ENCODE measurements at places on chromosomes 11 and 22.

DNA sequence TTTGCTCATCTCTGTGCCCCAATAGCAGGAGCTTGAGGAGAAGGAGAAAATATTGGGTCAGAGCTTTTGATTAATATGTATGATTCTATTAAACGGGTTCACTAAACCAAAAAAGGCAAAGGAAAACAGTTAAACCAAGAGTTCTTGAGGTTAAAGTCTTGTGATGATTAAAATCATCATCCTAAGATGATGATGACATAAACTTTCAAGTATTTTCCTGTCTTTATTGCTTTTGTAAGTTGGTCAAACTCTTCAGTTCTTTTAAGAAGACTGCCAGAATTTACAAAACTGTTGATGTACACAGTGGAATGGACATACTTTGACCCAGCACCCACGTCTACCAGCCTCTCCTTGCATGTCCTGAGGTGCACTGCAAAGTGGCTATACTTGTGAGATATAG lies 41.0 kb downstream of the FDX1 start:
- H3K27me3 ChIP-seq: no peaks in the 10 kb centered on the region
- no peaks in the 10 kb centered on the region for H3K36me3 ChIP-seq
- H3K4me1 ChIP-seq: peaks cover 11% of the 10 kb centered on the region
- H3K27ac ChIP-seq: no peak overlapping the region
- H3K4me3 ChIP-seq: no peak overlapping the region

- no peak for DNase-seq
- H3K27me3 ChIP-seq: peaks cover 4% of the 10 kb centered on the region
- no peak overlapping the region for H3K27ac ChIP-seq
- H3K36me3 ChIP-seq: no peaks in the 10 kb centered on the region
- H3K4me3 ChIP-seq: no peak overlapping the region
Measured at GRCh38 chr22:45064313-45065278, 54.8 kb upstream of the PHF21B start.

GRCh38 chr11:107573438-107573837 lies 7.9 kb upstream of the ALKBH8 start:
- no peaks in the 10 kb centered on the region for H3K36me3 ChIP-seq
- no peaks in the 10 kb centered on the region for H3K27me3 ChIP-seq
- no peak overlapping the region for H3K4me3 ChIP-seq
- no peak overlapping the region for H3K27ac ChIP-seq
- no peaks in the 10 kb centered on the region for H3K4me1 ChIP-seq

DNA sequence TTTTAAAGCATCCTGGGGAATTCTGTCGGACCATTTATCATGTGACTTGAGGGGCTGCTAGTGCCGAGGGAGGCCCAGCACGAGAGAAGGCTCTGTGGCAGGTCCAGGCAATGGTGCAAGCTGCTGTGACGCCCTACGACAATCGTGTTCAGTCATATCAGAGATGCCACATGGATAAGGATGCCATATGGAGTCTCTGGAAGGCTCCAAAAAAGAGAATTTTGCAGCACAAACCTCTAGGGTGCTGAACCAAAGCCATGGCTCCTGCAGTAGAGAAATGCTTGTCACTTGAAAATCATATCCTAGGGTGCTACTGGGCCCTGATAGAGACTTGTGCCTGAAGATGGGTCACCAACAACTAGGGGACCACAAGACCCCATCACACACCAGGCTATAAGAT lies 6.7 kb upstream of the CD6 start:
- DNase-seq: no peak
- no peaks in the 10 kb centered on the region for H3K36me3 ChIP-seq
- H3K4me3 ChIP-seq: no peak overlapping the region
- no peaks in the 10 kb centered on the region for H3K4me1 ChIP-seq
- H3K27me3 ChIP-seq: peaks cover 5% of the 10 kb centered on the region

DNA sequence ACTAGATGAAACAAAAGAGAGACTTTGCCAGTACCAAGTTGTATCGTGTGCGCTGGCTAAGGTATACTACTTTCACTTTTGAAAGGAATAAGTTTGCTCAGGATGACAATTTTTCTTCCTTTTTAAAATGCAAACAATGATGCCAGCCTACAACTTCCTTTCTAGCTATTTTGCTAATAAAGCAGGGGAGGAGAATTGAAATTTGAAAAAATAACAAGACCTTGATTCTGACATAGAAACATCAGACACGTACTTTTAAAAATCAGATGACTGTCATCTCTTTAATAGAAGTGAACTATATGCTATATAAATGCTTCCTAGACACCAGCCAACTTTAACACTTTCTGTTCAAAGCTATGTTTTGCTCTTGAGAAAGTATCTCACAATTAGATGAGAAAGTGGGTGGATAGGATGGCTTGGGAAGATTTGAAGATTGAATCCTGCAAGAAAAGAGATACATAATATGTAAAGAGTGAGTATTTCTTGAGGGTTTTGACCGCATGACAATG lies 41.7 kb upstream of the BLID start:
- no peaks in the 10 kb centered on the region for H3K36me3 ChIP-seq
- no peaks in the 10 kb centered on the region for H3K27me3 ChIP-seq
- peak overlapping the region; percentile 87 for H3K27ac ChIP-seq
- DNase-seq: no peak

DNA sequence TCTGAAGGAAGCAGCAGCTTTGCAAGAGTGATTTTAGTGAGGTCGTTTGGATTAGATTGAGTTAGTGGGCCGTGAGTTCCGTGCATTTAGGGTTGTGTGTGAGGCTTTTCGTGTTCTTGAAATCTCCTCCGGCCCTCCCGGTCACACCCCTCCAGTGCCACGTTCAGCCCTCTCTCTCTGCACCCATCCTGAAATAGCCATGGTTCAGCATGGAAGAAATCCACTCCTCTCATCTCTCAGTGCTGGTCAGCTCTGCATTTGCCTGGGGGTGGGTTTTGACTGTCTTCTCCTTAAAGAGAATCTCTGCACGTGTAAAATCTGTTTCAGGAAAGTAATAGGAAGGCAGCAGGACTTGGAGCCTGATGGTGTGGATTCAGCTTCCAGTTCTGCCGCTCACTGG lies 19.8 kb downstream of the BARX2 start:
- no peaks in the 10 kb centered on the region for H3K4me1 ChIP-seq
- H3K27me3 ChIP-seq: peaks cover 8% of the 10 kb centered on the region
- no peak for DNase-seq
- no peak overlapping the region for H3K4me3 ChIP-seq
- no peak overlapping the region for H3K27ac ChIP-seq

DNA sequence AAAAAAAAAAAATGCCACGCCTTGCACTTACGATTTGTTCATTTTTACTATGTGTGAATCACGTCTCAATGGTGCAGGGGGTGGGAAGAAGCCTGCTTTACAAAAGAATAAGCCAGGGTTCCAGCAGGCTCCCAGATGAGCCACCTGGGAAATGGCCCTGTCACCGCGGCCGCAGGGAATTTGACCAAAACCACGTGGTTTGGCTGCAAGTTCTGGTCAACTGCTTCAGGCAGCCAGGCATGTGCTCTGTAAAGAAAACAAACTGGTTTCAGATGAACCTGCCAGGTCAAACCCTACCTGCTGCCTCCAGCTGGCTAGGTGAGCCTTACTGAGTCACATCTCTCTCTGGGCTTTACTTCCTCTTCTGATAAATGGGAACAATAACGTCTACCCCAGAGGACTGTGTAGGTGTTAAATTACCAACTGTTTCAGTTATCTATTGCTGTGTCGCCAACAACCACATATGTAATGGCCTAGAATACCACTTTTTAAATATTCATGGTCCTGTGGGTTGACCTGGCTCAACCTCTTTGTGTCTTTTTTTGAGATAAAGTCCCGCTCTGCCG lies 30.5 kb upstream of the GCAT start:
- H3K27me3 ChIP-seq: no peaks in the 10 kb centered on the region
- peaks cover 28% of the 10 kb centered on the region for H3K4me1 ChIP-seq
- peak; percentile 90 for DNase-seq
- no peak overlapping the region for H3K4me3 ChIP-seq

- H3K36me3 ChIP-seq: no peaks in the 10 kb centered on the region
- peaks cover 31% of the 10 kb centered on the region for H3K27me3 ChIP-seq
- DNase-seq: no peak
- H3K4me3 ChIP-seq: no peak overlapping the region
Measured at GRCh38 chr11:43550714-43551113, 129.8 kb upstream of the HSD17B12 start.

DNA sequence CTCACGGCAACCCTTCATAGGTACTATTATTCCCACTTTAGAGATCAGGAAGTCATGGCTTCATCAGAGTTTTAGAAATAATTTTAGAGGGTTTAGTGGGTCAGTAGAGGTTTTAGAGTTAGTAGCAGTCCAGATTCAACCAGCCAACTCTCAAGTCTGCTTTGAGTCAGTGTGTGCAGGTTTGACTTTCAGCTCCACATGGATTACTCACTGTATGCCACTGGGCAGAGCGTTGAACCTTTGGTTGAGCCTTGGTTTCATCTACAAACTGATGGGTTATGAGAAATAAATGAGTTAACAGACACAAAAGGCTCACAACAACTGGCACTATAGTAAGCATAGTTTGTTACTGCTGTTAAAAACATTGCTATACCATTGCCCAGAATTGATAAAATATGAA lies 19.0 kb upstream of the TP53AIP1 start:
- no peak overlapping the region for H3K27ac ChIP-seq
- no peaks in the 10 kb centered on the region for H3K4me1 ChIP-seq
- no peaks in the 10 kb centered on the region for H3K27me3 ChIP-seq
- DNase-seq: no peak
- no peaks in the 10 kb centered on the region for H3K36me3 ChIP-seq

DNA sequence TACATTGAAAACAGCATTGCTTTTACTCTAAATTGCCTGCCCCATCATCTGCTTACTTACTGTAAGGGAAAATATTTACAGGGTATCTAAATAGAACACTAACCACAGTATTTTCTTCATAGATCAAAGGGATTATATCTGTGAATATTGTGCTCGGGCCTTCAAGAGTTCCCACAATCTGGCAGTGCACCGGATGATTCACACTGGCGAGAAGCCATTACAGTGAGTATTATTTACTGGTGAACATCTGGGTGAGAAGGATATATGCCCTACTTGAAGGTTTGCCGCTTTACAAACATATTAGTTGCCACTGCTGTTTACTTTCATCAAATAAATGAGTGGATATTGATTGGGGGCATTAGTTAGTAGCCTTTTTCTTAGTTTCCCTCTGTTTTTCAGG lies 5.9 kb upstream of the CNTF start:
- no peak for DNase-seq
- H3K27ac ChIP-seq: peak overlapping the region; percentile 17
- peaks cover 29% of the 10 kb centered on the region for H3K36me3 ChIP-seq
- no peaks in the 10 kb centered on the region for H3K27me3 ChIP-seq
- H3K4me1 ChIP-seq: peaks cover 20% of the 10 kb centered on the region
- no peak overlapping the region for H3K4me3 ChIP-seq

- H3K27me3 ChIP-seq: no peaks in the 10 kb centered on the region
- no peak overlapping the region for H3K4me3 ChIP-seq
- peaks cover 4% of the 10 kb centered on the region for H3K4me1 ChIP-seq
- no peaks in the 10 kb centered on the region for H3K36me3 ChIP-seq
- H3K27ac ChIP-seq: peak overlapping the region; percentile 33
Measured at GRCh38 chr11:57493507-57494503, 21.7 kb downstream of the SLC43A1 start.

DNA sequence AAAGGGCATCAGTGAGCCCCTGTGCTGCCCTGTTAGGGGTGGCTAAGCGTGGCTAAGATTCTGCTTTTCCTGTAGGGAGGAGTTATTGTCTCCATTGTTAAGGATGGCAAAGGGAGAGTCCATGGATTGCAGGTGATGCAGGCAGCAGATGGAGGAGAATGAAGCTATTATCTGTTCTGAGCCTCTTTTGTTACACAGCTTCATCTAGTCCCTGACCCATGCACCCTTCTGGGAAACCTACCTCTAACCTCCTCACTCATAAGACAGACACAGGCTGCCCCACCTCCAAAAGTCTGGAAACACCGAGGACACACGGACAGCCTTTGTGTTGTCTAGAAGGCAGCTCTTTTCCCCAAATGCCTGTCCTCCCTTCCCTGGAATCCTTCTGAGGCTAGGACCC lies 13.7 kb downstream of the SMIM38 start:
- H3K27me3 ChIP-seq: peaks cover 19% of the 10 kb centered on the region
- no peak for DNase-seq
- no peak overlapping the region for H3K4me3 ChIP-seq
- no peaks in the 10 kb centered on the region for H3K36me3 ChIP-seq

- H3K27me3 ChIP-seq: peaks cover 12% of the 10 kb centered on the region
- H3K4me1 ChIP-seq: peaks cover 24% of the 10 kb centered on the region
- peak within 1 kb of the TSS; percentile 40 for H3K4me3 ChIP-seq
- no peak for DNase-seq
- no peaks in the 10 kb centered on the region for H3K36me3 ChIP-seq
- H3K27ac ChIP-seq: no peak within 1 kb of the TSS
Measured at GRCh38 chr11:33375688-33376311, 118.6 kb downstream of the HIPK3 start.

- H3K27me3 ChIP-seq: no peaks in the 10 kb centered on the region
- no peak for DNase-seq
- H3K4me1 ChIP-seq: peaks cover 46% of the 10 kb centered on the region
- H3K4me3 ChIP-seq: no peak overlapping the region
- H3K36me3 ChIP-seq: peaks cover 14% of the 10 kb centered on the region
Measured at GRCh38 chr11:3002871-3003270, 10.7 kb upstream of the NAP1L4 start.

DNA sequence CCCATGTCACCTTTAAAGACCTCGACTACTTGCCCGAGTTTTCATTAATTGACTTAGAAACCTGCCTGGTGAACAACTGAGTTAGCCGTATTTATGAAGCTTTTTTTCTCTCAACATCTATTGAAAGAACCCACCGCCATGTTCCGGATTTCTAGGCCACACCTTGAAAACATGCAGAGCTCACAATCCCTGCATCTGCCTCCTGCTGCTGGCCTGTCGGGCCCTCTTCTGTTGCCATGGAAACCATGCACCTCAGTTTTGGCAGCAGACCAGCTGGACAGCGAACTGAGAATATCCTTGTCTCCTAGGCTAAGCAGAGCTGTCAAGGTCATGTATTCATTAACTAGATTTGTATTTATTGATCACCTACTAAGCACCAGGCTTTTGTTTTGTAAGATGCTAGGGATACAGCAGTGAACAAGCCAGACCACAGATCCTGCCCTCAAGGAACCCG lies 4.3 kb upstream of the PATZ1 start:
- no peaks in the 10 kb centered on the region for H3K36me3 ChIP-seq
- no peak overlapping the region for H3K4me3 ChIP-seq
- H3K27me3 ChIP-seq: no peaks in the 10 kb centered on the region

All from keratinocyte (primary cell).